ENCODE measurements at places on chromosomes 16 and 17.

DNA sequence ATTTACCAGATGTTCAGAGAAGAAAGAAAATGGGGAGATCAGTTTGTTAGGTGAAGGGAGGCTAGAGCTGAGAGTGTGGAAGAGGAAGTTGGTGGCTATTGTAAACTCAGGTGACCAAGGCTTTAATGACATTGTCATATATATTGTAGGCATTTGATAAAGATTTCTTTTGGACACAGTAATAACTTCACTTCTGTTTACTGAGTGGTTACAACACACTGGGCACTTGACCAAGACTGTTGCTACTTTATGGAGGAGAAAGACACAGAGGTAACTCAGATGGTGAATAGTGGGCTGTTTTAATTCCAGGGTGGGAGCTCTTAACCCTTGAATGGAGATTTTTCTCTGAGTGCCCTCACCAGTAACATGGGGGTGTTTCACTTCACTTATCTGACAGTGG, 46.0 kb downstream of the TNRC6A start:
- DNase-seq = no peak

GRCh38 chr17:29612404-29613280, 10.1 kb downstream of the CORO6 start:
- no peak for DNase-seq

DNA sequence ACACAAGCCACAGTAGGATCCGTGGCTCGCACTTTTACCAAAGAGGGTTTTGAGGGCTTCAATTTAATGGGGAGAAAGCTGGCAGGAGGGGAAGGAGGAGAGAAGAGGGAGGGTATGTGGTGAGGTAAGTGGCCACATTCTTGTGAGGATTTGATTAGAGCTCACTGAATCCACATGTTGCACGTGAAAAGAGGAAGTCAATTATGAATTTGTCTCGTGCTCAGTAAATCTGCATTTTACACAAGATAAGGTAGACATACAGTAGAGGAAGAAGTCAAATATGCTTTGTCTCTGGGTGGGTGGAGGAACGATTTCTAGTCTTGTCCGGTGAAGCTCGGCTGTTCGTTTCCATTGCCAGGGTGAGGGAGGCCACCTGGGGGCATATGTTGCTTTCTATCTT, 862 bp downstream of the ZNF232 start:
- DNase-seq = no peak

DNA sequence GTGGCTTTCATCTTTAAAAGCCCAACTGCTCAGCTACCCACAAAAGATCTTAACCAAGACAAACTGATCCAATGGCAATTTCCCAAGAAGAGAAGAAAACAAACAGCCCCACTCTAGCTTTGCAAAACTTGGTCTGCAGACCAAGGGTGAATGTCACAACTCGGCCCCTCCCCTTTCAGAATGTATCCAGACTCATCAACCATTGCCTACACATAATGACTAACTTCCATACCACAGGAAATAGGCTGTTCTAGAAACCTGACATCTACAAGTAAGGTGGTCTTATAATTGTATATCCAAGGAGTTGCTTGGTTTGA, 16.0 kb downstream of the DCUN1D3 start:
- DNase-seq = no peak

DNA sequence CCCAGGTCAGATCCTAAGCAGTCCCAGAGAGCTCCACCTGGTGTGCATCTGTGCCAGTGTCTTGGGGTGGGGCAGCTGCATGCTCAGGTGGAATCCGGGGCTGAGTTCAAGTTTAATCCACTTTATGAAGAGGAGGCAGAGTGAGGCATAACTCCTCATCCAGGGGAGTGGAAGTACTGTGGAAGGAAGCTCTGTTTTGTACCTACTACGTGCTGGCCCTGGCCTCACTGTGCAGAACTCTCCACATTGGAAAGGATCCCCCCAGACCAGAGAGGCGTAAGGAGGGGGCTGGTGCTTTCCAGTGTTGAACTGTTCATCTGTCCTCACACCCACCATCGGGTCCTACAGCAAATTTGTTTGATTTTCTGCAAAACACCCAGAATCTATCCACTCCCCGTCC, 78.0 kb downstream of the ABCC6 start:
- no peak for DNase-seq

All from K562 (cell line).